ENCODE measurements at places on chromosomes 4 and X. TPM values are rescaled to one million over a fixed set of nuclear protein-coding genes. Genes with fewer than 3 reads are reported as not detected.
A peak's percentile ranks its signal among the peaks of the same experiment; 100 is the strongest.

GRCh38 chr4:152535360-152535902 lies 461 bp downstream of the FBXW7 start:
- peak overlapping the region; percentile 88 for H3K4me3 ChIP-seq
- peaks cover 3% of the 10 kb centered on the region for H3K4me1 ChIP-seq
- H3K27ac ChIP-seq, result peak overlapping the region; percentile 61
- no peak for DNase-seq

DNA sequence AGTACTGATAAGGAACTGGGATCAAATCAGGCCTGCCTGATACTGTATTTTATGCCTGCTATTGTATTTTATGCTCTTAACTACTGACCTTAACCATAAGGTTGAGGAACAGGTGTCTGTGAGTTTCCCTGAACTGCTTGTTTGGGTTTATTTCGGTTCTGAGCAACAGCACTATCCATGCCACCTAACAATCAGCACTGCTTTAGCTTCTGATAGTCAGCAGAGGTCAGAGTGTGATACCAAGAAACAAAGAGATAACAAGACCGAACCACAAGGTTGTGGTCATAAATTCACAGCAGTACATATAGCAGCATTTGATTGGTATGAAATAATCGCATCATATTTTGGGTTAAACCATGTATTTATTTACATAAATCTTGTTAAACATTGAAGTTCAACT lies 362.2 kb downstream of the FGF13 start:
- H3K27me3 ChIP-seq, result no peaks in the 10 kb centered on the region
- H3K4me1 ChIP-seq, result no peaks in the 10 kb centered on the region
- no peaks in the 10 kb centered on the region for H3K36me3 ChIP-seq

GRCh38 chr4:118033148-118034052 lies 886 bp upstream of the NDST3 start:
- no peaks in the 10 kb centered on the region for H3K4me1 ChIP-seq
- H3K27ac ChIP-seq, result no peak overlapping the region
- peak overlapping the region; percentile 44 for H3K4me3 ChIP-seq
- peak; percentile 24 for DNase-seq

GRCh38 chrX:19785647-19786046 lies 101.8 kb downstream of the SH3KBP1 start:
- H3K27ac ChIP-seq, result no peak overlapping the region
- H3K27me3 ChIP-seq, result no peaks in the 10 kb centered on the region
- no peak for DNase-seq
- no peaks in the 10 kb centered on the region for H3K36me3 ChIP-seq
- no peaks in the 10 kb centered on the region for H3K4me1 ChIP-seq

GRCh38 chr4:2402048-2402842 lies 16.2 kb downstream of the ZFYVE28 start:
- H3K4me1 ChIP-seq, result no peaks in the 10 kb centered on the region
- DNase-seq, result no peak
- H3K36me3 ChIP-seq, result no peaks in the 10 kb centered on the region
- H3K27ac ChIP-seq, result no peak overlapping the region
- peaks cover 20% of the 10 kb centered on the region for H3K27me3 ChIP-seq
- H3K4me3 ChIP-seq, result no peak overlapping the region

DNA sequence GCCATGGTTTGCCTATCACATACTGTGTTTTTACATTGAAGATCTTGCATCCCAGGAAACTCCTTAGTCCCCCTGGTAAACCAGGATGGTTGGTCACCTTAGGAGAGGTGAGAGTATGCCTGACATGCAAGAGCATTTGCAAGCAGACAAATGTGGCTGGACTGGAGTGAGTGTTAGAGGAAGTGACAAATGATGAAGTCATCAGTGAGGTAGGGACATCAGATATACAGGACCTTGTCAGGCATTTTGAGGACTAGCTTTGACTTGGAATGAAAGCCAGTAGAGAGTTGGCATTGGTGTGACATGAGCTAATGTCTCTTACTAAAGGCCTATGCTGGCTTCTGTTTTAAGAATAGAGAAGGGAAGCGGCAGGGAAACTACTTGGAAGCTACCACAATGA lies 124.9 kb downstream of the FRMPD4 start:
- H3K4me3 ChIP-seq, result no peak overlapping the region
- peak; percentile 6 for DNase-seq
- H3K27ac ChIP-seq, result no peak overlapping the region
- H3K27me3 ChIP-seq, result no peaks in the 10 kb centered on the region
- H3K36me3 ChIP-seq, result no peaks in the 10 kb centered on the region
- H3K4me1 ChIP-seq, result peaks cover 2% of the 10 kb centered on the region

- no peaks in the 10 kb centered on the region for H3K36me3 ChIP-seq
- no peaks in the 10 kb centered on the region for H3K27me3 ChIP-seq
- H3K4me3 ChIP-seq, result no peak overlapping the region
- H3K4me1 ChIP-seq, result peaks cover 5% of the 10 kb centered on the region
- DNase-seq, result no peak
Measured at GRCh38 chr4:110042545-110043517, 130.1 kb downstream of the EGF start.

DNA sequence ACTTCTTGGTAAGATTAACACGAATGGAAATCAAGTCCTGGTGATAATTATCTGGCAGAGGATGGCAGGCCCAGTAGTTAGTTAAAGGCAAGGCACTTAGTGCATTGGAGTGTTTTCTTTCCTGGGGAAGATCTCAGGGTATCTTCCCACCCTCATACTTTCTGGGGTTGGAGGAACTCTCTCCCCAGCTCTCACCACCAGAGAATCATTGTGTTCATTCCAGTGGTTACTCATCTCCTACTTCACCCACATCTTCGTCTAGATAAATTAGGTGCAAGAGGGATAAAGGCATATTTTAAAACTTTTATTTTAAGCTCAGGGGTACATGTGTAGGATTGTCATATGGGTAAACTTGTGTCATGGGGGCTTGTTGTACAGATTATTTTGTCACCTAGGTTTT lies 67.5 kb upstream of the SH3RF1 start:
- no peak overlapping the region for H3K4me3 ChIP-seq
- no peaks in the 10 kb centered on the region for H3K36me3 ChIP-seq
- no peaks in the 10 kb centered on the region for H3K27me3 ChIP-seq
- peak overlapping the region; percentile 91 for H3K27ac ChIP-seq
- peak; percentile 79 for DNase-seq
- peaks cover 21% of the 10 kb centered on the region for H3K4me1 ChIP-seq

- H3K4me3 ChIP-seq, result no peak overlapping the region
- no peaks in the 10 kb centered on the region for H3K36me3 ChIP-seq
- H3K27me3 ChIP-seq, result no peaks in the 10 kb centered on the region
- peak overlapping the region; percentile 47 for H3K27ac ChIP-seq
- DNase-seq, result no peak
Measured at GRCh38 chr4:182235021-182235795, 8.0 kb upstream of the TENM3 start.

GRCh38 chr4:40910706-40911105 lies 161.0 kb downstream of the NSUN7 start:
- no peaks in the 10 kb centered on the region for H3K36me3 ChIP-seq
- H3K4me1 ChIP-seq, result peaks cover 16% of the 10 kb centered on the region
- H3K27ac ChIP-seq, result no peak overlapping the region
- peak; percentile 49 for DNase-seq
- H3K27me3 ChIP-seq, result no peaks in the 10 kb centered on the region

GRCh38 chrX:45540181-45540580 lies 339.5 kb upstream of the DIPK2B start:
- no peak overlapping the region for H3K4me3 ChIP-seq
- no peaks in the 10 kb centered on the region for H3K27me3 ChIP-seq
- H3K4me1 ChIP-seq, result no peaks in the 10 kb centered on the region
- H3K36me3 ChIP-seq, result no peaks in the 10 kb centered on the region

GRCh38 chrX:46260499-46260898 lies 284.7 kb downstream of the ZNF674 start:
- DNase-seq, result no peak
- H3K4me3 ChIP-seq, result no peak overlapping the region
- no peaks in the 10 kb centered on the region for H3K4me1 ChIP-seq
- H3K27ac ChIP-seq, result no peak overlapping the region
- peaks cover 2% of the 10 kb centered on the region for H3K27me3 ChIP-seq
- H3K36me3 ChIP-seq, result no peaks in the 10 kb centered on the region

- H3K4me1 ChIP-seq, result no peaks in the 10 kb centered on the region
- DNase-seq, result no peak
- H3K27me3 ChIP-seq, result no peaks in the 10 kb centered on the region
Measured at GRCh38 chr4:23839279-23839678, 50.6 kb downstream of the PPARGC1A start.

GRCh38 chr4:15898902-15899301 lies 39.6 kb downstream of the FGFBP1 start:
- no peak for DNase-seq
- H3K27me3 ChIP-seq, result peaks cover 53% of the 10 kb centered on the region
- H3K4me3 ChIP-seq, result no peak overlapping the region
- no peaks in the 10 kb centered on the region for H3K36me3 ChIP-seq
- no peak overlapping the region for H3K27ac ChIP-seq
- peaks cover 3% of the 10 kb centered on the region for H3K4me1 ChIP-seq

GRCh38 chrX:152641256-152641875 lies 3.7 kb downstream of the GABRQ start:
- H3K27me3 ChIP-seq, result no peaks in the 10 kb centered on the region
- H3K4me1 ChIP-seq, result no peaks in the 10 kb centered on the region
- no peaks in the 10 kb centered on the region for H3K36me3 ChIP-seq
- no peak overlapping the region for H3K4me3 ChIP-seq
- no peak overlapping the region for H3K27ac ChIP-seq
- no peak for DNase-seq

GRCh38 chr4:20299515-20299914 lies 47.8 kb downstream of the SLIT2 start:
- H3K27me3 ChIP-seq, result no peaks in the 10 kb centered on the region
- no peaks in the 10 kb centered on the region for H3K36me3 ChIP-seq
- H3K27ac ChIP-seq, result no peak overlapping the region
- H3K4me1 ChIP-seq, result no peaks in the 10 kb centered on the region

GRCh38 chr4:24768604-24769003 lies 26.8 kb upstream of the SOD3 start:
- DNase-seq, result no peak
- H3K27ac ChIP-seq, result no peak overlapping the region
- H3K4me3 ChIP-seq, result no peak overlapping the region
- peaks cover 11% of the 10 kb centered on the region for H3K4me1 ChIP-seq
- no peaks in the 10 kb centered on the region for H3K36me3 ChIP-seq

DNA sequence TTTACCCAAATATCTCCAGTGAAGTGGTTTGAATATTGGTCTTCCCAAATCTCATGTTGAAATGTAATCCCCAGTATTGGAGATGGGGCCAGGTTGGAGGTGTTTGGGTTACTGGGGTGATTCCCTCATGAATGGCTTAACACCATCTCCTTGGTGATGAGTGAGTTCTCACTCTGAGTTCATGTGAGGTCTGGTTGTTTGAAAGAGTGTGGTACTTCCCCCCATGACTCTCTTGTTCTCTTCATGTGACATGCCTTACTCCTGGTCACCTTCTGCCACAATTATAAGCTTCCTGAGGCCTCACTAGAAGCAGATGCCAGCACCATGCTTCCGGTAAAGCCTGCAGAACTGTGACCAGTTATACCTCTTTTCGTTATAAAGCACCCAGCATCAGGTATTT lies 32.9 kb upstream of the OTUD4 start:
- H3K4me1 ChIP-seq, result no peaks in the 10 kb centered on the region
- no peak for DNase-seq
- no peak overlapping the region for H3K27ac ChIP-seq
- no peaks in the 10 kb centered on the region for H3K36me3 ChIP-seq
- H3K4me3 ChIP-seq, result no peak overlapping the region

GRCh38 chr4:134585972-134586371 lies 384.4 kb upstream of the PABPC4L start:
- H3K4me1 ChIP-seq, result no peaks in the 10 kb centered on the region
- no peak for DNase-seq
- no peak overlapping the region for H3K27ac ChIP-seq
- H3K36me3 ChIP-seq, result no peaks in the 10 kb centered on the region
- H3K4me3 ChIP-seq, result no peak overlapping the region
- H3K27me3 ChIP-seq, result no peaks in the 10 kb centered on the region

DNA sequence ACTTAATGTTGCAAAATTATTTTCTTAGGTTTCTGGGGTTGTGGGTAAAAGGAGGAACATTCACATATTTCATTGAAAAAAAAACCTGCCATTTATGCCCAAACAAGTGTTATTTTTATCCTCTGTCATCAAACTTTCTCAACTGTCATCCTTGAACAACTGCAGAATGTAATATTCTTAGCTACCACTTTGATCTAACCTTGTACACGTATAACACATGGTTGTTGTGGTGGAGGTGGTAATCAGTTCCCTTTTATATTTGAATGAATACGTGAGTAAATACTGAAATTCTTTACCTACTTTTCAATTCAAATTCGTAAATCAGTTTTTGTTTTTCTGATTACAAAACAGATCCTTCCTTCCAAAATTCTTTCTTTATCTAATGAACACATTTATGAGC lies 3.8 kb upstream of the AMMECR1 start:
- H3K4me1 ChIP-seq, result no peaks in the 10 kb centered on the region
- no peaks in the 10 kb centered on the region for H3K27me3 ChIP-seq
- H3K36me3 ChIP-seq, result no peaks in the 10 kb centered on the region
- H3K4me3 ChIP-seq, result no peak overlapping the region
- no peak for DNase-seq

AWAT2 gene
- polyA plus RNA-seq, result not detected

JAKMIP1 gene
- polyA plus RNA-seq, result not detected

DDIT4L gene
- polyA plus RNA-seq, result 2.2 TPM

SSX4 gene
- not detected for polyA plus RNA-seq

NHS gene
- 0.36 TPM for polyA plus RNA-seq

FAM236A gene
- polyA plus RNA-seq, result not detected

SLC49A3 gene
- polyA plus RNA-seq, result 0.36 TPM

YY2 gene
- 2.5 TPM for polyA plus RNA-seq

PLAC8 gene
- not detected for polyA plus RNA-seq

Measured in IMR-90 (cell line).